ACHN (cell line): ENCODE measurements at places on chromosomes 1 and 21.
A peak's percentile ranks its signal among the peaks of the same experiment; 100 is the strongest.

- no peak for DNase-seq
These were observed 8.4 kb downstream of the YBX1 start for GRCh38 chr1:42690477-42691156.

- peak; percentile 61 for DNase-seq
These were observed 9.8 kb downstream of the RAP1GAP start for GRCh38 chr1:21659099-21659923.

DNA sequence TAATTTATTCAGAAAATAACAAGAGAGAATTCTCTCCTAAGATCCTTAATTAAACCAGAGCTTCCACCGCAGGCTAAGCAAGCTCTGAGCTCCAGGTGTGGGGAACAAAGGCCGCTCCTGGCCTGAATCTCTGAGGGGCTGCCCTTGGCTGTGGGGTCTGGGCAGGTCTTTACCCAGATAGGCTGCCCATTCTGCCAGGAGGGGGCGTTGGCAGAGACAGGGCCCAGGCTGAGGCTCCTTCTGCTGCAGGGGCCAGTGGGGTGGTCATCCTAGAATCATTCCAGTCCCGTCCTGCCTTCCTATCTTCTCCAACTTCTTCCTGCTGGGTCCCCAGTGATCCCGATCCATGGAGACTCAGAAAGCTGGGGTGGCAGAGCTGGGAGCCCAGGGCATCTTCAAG, 82.9 kb upstream of the POU3F1 start:
- DNase-seq, result no peak

GRCh38 chr1:218656301-218657037, 311.3 kb downstream of the TGFB2 start:
- DNase-seq, result no peak

DNA sequence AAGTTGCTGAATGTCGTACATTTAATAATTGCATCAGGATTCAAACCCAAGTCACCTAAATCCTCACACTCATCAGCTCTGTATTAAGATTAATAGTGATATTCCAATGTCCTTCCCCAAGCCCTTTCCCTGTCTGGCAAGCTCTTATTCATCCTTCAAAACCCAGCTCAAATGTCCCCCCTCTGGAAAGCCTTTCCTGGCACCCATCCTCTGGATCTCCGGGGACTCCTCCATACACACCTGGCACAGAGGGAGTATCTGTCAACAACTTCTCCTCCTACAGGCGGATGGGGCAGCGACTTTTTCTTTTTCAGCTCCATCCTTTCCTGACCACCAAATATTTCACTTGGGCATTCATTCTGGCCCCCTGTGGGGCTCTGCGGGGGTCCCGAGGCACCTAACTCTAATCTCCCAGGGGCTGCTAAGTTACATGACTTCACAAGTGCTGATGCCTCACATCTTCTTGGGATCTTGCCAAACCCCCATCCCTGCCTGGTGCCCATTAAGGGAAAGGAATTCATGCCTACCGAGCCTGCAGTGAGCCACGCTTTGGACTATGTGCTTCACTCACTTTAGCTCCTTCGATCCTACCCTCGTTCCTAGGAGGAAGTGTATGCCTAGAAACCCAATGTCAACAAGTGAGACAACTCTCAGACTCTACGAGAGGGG, 15.2 kb downstream of the TINAGL1 start:
- peak; percentile 98 for DNase-seq

DNA sequence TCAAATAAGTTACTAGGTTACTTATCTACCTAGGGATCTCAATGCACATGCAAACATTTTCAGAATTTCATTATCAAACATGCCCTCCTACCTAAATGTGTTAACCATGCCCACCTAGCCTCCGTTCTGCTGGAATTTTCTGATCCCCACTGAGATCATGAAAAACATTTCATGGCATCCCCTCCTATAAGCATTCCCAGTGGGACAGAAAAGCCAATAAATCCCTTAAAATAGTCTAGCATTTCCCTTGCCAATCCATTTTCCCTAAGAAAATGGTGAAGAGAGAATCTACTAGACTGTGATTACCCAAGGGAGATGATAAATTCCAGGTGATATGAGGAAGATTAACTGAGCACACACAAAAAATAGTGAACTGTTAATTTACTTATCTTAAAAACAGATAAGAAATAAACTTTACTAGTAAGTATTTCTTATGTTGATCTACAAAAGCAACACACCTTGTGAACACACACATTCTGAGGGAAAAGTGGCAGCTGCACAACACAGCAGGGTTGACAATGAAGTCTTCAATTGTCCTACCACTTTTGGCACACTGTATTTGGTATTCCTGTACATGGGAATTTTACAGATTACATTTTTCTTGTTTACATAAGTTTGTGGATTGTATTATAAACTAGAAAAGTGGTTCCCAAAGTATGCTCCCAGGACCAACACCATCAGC, 49.6 kb downstream of the ARID4B start:
- no peak for DNase-seq

- DNase-seq, result no peak
These were observed 926 bp upstream of the SCMH1 start for GRCh38 chr1:41243079-41243385.

DNA sequence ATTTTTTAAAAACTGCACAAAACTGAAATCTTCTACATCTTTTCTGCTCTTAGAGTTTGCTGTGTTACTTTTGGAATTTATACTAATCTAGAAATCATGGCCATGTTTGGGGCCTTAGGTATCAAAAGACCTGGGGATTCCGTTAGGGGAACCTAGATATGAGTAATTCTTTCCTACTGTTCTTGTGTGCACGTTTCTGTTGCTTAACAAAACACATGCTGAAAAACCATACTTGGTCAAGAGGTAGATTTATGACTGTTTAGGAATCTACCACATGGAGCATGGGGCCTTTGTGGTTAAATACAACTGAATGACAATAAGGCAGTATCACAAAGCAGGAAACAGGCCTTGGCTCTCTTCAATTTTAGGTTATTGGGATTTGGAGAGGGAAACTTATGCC, 291.9 kb upstream of the USP25 start:
- DNase-seq, result no peak

GRCh38 chr1:175563236-175563895, 180.0 kb downstream of the TNR start:
- DNase-seq, result no peak

DNA sequence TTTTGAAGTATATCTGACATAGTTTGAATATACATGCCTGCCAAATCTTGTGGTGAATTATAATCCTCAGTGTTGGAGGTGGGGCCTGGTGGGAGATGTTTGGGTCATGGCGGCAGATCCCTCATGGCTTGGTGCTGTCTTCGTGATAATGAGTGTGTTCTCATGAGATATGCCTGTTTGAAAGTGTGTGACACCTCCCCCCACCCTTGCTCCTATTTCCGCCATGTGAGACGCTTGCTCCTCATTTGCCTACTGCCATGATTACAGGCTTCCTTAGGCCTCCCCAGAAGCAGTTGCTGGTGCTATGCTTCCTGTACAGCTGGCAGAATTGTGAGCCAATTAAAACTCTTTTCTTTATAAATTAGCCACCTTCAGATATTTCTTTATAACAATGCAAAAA, 436.6 kb upstream of the BEND5 start:
- no peak for DNase-seq

DNA sequence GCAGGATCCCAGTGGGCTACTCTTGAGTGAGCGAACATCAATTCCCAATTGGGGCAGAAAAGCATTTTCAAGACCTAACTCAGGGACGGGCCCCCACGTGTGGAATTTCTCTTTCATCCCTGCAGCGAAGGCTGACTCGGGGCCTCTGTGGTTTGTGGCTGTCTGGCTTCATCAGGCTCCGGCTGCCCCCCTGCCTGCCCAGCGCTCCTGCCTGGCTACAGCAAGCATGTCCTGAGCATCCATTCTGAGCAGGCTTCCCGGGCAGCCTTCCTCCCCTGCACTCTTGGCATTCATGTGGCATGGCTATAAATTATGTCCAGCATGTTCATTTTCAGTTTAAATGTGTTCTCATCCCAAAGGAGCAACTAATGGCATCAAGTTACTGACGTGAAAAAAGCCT, 588.1 kb downstream of the KIF26B start:
- DNase-seq, result peak; percentile 20

DNA sequence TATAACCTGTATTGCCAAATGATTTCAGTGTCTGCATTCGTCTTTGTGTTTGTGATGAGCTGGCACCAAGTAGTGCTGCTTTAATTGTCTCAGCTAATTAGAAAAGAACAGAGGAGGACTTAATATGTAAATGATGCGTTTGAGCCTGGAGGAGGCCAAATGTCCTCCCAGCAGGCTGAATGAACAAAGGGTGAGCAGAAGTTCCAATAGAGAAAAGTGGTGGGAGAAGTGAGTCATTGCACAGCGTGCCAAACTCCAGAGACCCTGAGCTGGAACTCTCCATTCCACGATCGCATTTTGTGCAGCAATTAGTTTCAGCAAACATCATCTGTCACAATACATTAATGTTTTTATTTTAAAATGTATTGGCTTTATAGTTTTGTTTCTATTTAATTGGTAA, 17.9 kb downstream of the ETV3L start:
- DNase-seq, result no peak

DNA sequence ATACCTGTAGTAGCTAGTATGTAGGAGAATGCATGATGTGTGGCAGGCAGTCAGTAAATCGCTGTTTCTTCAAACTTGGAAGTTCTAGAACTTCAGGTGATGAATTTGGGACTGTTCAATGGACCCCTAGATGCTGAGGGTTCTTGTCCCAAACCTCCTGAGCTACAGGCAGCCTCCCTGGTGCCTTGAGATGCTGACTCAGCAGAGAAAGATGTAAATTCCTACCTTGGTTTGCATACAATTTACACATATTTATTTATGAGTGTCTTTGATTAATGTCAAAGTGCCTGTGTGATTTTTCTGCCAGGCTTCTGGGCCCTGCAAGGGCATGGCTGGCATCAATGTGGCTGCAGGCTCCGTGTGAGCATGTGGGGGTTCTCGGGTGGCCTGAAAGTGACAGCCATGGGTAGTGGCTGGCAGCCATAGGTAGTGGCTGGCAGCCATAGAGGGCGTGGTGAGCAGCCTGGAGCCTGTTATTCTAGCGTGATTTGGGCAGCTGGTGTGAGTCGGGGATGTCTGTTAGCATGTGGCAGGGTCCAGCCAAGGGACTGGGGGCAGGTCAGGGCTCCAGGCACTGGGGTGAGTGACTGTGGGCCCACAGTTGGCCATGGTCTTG, 13.2 kb upstream of the POU3F1 start:
- no peak for DNase-seq

GRCh38 chr1:42943166-42943565, 15.5 kb downstream of the SLC2A1 start:
- no peak for DNase-seq

DNA sequence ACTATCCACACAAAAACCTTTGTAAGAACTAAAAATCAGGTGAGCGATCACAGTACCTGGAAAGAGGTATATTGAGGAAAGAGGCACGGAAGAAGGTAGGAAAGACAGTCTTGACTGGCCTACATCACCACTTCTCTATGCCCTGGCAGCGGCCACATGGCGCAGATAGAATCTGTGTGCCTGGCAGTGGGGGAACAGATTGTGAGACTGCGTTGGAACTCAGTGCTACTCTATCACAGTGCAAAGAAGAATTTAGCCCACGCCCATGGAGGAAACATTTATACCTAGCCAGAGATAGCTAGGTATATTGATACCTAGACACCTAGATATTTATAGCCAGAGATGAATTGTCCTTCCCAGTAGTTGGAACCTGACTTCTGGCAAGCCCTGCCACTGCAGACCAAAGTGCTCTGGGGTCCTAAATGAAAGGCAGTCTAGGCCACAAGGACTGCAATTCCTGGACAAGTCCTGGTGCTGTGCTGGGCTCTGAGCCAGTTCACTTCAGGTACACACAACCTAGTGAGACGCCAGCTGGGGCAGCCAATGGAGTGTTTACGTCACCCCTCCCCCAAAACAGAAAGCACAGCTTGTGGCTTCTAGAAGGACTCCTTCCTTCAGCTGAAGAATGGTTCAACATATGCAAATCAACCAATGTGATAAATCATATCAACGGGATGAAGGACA, 51.9 kb downstream of the DHX9 start:
- DNase-seq, result no peak

- DNase-seq, result no peak
These were observed 10.1 kb upstream of the SAMD11 start for GRCh38 chr1:913491-914130.

DNA sequence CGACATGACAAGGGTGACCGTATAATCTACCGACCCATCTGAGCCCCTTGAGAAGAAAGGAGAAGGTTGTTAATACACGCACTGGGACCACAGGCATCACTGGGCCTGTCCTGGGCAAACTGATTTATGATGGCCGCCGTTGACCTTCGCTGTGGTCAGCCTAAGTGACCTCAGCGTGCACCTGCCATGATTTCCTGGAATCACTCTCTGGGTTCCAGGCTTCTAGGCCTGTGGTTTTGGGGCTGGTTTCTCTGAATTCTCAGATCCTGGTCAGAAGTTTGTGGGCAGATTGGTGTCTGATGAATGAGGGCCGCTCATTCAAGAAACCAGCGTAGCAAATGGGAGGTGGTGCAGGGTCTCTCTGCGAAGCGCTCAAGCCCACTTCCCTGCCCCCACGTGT, 64.0 kb downstream of the SIK1 start:
- DNase-seq, result no peak

- DNase-seq, result no peak
These were observed 5.7 kb upstream of the SELENON start for GRCh38 chr1:25794325-25794724.

DNA sequence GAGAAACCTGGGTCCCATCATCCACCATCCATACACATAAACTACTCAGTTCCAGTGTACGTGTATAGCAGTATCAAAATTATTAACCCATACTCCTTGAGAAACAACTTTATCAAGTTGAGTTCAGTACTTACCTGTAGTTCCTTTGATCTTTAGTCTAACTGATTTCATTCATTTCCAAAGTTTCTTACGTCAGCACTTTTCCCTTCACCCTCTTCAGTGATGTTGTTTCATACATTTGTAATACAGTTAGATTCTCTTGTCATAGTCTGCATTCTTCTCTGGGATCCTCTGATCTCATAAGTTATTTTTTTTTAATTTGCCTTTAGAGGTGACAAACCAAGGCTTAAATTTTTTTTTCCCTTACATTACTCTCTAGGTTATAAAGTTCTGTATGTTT, 143.2 kb downstream of the PIK3R3 start:
- DNase-seq, result no peak

DNA sequence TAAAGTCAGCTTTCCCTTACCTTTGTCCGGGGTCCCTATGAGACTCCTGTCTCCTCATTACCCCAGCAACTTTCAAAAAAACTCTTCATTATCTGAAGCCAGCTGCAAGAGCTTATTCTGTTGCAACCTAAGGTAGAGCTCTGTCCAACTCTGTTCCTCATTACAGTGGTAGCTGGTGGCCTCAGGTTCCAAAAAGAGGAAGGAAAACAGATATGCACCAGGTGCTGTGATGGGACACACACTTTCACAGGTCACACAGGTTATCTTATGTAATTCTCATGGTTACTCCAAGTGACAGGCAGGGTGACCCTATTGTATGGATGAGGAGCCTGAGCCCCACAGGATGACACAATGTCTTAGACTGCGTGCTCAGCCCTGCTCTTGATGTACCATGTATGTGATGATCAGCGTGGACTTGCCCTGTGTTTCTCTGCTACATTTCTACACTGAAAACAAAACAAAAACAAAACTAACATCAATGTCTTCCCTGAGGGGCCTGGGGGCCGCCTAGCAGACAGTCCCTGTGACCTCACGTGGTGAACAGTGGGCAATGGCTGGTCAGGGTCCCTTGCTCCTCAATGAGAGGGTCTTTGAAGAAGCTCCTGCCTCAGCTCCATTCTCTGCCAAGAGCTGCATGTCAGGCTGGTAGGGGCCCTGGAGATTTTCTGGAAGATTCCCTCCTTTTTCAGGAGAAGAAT, 9.7 kb upstream of the TENT5C start:
- DNase-seq, result no peak
